ENCODE measurements at places on chromosomes 12 and 14.

GRCh38 chr12:4269279-4269991 lies 4.1 kb upstream of the CCND2 start:
- no peak for DNase-seq

- DNase-seq: peak; percentile 31
These were observed 794 bp downstream of the RCOR1 start for GRCh38 chr14:102593061-102593824.

- DNase-seq: no peak
These were observed 55.7 kb downstream of the TRPV4 start for GRCh38 chr12:109777544-109777943.

- DNase-seq: no peak
These were observed 223.3 kb downstream of the CHST11 start for GRCh38 chr12:104680070-104680469.

- peak; percentile 48 for DNase-seq
These were observed 319 bp downstream of the GALNT6 start for GRCh38 chr12:51390891-51391282.

DNA sequence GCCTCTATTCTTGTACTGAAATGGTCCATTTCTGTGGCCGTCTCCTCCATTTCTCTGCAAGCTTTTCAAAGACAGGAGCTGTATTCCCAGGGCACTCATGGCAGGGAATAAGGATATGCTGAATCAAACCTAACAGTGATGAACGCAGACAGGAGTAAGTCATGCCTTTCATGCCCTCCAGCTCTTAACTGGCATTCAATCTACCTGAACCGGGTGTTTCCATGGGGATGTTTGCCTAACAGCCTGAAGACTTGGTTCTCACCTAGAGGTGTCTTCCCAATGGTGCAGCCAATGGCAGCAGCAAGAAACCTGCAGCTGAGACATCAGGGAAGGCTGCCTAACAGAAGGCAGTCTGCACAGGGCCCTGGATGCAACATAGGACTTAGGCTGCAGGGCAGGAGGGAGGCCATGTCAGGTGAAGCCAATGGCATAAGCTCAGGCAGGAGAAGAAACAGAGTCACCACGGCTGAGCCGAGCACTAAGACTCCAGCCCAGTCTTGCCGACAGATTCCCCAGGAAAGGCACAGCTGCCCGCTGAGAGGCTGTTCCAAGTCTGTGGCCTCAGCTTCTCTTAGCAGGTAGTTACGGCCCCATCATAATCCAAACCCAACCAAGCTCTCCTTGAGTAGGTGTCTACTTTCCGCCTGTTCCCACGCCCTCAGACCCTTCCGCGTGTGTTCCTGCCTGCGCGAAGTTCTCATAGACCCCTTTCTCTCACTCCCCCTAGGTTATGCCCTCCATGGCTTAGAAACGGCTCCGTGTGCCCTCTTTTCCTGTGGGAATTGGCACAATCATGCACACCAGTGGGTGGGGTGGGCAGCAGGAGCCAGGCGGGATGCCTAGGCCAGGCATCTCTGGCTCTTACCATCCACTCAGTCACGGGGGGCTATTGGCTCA lies 44.1 kb downstream of the VWF start:
- DNase-seq: no peak

DNA sequence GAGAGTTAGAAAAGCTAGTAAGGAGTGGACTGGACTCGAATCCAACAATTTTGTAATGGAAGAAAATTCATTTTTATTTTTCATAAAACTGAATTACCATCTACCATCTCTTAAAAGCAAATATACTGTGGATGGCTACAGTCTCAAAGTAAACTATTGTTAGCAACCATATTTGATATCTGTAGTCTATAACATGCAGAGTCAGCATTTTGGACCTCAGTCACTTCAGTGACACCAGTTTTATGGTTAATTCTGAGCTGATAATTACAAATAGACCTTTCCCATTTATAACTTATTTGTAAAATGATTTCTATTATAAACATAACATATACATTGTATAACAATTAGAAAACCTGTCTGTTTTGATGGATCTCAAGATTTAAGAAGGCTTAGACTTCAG lies 2.0 kb downstream of the KRAS start:
- DNase-seq: no peak

DNA sequence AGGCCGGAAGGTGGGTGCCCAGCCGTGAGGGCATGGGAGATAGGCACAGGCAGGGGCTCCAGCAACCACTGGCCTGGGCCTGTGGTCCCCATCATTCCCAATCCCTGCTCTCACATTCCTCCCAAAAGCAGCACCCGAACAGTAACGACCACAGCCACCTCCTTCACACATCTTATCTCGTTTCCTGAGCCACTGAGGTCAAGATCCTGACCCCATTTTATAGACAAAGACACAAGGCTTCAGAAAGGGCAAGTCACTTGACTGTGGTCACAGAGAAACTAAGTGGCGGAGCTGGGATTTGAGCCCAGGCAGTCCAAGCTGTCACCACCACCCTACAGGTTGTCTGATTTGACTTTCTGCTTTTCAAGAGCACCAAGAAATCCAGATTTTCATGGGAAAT lies 38.9 kb downstream of the DTX1 start:
- no peak for DNase-seq

- no peak for DNase-seq
These were observed 618.6 kb upstream of the TMEM132C start for GRCh38 chr12:127648321-127648720.

DNA sequence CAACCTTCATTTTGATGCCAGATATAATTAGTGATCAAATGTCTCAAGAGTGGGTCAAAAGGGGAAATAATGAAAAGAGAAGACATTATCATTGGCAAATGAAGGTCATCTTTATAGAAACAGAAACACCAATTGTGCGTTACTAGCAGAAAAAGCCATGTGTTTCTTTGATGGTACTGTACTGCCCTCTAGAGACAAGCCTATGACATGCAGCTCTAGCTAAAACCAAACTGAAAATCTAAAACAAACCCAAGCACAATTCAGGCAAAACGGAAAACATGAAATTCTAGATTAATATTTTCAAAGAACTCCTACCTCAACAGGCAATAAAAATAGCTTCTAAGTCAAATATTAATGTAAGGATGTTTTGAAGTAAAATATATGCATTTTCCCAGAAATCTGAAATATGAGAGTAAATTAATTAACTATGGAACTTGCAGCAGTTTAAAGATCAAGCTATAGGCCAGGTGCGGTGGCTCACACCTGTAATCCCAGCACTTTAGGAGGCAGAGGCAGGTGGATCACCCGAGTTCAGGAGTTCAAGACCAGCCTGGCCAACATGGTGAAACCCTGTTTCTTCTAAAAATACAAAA lies 115.4 kb downstream of the KLHL28 start:
- peak; percentile 74 for DNase-seq

DNA sequence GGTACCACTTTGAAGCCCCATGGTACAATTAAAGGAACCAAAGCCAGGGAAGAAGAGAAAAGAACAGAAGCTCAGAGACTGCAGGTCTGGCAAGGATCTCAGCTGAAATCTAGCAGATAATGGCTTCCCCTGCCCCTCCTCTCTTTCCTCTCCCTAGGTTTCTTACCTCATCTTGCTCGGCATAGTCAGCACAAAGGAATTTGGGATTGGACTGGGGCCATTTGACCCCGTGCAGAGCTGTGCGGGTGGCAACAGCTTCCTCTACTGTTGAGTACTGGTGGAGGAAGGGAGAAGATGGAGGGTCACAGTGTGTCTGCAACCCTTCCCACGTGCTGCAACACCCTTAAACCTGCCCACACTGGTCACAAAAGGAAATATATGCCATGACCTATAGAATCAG lies 4.7 kb upstream of the CDH24 start:
- DNase-seq: no peak

DNA sequence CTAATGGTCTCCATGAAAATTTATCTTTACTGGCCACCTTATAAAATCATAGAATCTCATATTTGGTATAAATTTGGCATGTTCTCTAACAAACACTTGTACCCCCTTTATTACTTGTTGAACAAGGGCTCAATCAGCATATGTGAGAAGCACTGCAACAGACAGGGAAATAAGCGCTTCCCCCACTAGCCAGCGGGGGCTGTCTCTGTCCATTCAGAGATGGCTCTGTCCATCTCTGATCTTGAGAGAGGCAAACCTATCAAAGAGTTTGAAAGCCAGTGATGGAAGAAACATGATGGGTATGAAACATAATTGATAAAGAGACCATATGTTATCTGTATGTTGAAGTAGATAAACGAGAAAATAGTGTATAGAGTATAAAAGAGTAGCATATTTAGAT lies 326.8 kb downstream of the PDZRN4 start:
- DNase-seq: no peak

DNA sequence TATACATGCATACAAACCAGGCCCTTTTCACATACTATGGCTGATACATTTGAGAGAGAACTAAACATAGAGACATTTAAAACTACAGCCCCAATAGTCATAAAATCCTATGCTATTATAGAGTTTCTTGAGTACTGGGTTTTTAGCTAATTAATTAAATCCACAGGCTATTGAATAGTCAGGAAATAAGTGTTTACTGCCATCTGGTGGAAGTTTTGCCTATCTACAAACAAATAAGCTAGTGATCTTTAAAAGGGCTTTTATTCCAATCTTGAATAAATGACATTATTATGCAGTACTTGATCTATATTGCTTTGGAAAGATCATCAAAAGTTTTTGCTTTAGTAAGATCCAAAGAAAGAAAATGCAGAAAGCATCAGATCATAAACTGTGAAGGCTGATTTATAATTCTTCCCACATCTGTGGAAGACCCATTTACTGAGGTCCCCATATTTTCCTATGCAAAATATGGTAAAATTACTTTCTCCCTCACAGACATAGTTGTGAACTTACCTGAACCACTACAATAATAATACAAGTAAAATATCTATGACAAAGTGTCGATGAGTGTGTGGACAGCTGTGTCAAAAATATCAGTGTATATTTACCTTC lies 131.3 kb downstream of the ITPR2 start:
- peak; percentile 77 for DNase-seq

GRCh38 chr12:46659824-46660223 lies 166.0 kb downstream of the SLC38A4 start:
- DNase-seq: no peak

DNA sequence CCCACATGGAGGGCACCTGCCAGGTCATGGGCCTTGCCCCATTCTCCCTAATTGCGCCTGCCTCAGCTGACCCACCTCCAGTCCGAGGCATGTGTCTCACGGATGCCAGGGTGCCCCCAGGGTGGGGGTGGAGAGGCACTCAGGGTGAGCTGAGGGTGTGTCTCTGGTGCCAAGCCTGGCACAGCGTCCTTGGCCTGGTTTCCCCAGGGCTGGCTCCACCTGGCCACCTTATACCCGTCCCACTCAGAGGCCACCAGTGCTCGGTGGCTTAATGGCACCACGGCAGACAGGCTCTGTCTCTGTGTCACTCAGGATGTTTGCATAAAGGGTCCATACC lies 33.6 kb upstream of the TDRD9 start:
- no peak for DNase-seq

GRCh38 chr12:102811110-102811737 lies 105.8 kb downstream of the PAH start:
- peak; percentile 15 for DNase-seq

DNA sequence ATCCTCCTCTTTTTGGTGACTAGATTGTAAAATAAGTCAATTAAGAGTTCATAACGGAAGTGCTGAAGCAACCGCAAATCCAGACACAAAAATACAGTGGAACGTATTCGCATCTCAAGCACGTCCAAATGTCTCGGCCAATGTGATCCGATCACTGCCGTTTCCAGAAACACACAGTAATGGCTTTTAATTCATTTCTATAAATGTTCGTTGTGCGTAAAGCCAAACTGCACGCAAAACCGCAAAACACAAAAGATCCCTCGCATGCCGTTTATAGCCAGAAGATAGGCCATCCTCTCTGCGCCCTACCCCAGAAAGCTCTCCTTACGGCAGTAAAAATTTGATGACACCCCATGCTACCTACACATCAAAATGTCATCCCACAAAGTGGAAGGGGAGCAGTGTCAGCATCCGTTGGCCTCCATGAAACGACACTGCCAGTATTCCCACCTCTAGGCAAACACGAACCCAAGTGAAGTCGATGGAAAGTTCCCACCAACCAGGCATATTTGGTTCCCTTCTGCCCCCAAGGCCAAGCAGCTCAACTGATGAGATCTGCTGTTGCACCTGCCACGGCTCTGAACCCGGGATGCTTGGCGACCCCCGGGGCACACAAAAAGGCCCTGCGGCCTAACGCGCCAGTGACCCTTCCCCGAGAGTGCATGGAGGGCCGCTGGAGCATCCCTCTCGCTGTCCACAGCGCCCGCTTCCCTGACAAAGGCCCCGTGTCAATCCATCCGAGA lies 1.4 kb downstream of the HECTD4 start:
- DNase-seq: peak; percentile 30

GRCh38 chr12:75560167-75560566 lies 48.8 kb upstream of the KRR1 start:
- peak; percentile 75 for DNase-seq

DNA sequence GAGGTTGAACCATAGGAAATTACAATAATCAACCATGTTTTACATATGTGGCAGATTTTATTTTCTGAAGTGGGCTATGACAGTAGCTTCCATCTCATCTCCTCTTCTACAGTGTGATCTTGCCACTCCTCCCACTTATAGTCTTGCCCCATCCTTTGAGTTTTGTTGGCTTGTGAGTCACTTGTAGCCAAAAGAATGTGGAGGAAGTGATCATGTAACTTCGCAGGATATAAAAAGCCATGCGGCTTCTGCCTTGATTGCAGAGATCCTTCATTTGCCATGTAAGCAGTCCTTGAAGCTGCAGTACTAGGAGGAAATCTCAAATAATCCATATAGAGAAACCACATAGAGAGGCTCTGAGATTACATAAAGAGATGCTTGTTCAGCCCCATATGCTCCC lies 13.7 kb upstream of the ZNF84 start:
- DNase-seq: no peak

All from Ammon's horn (tissue), 1 donor.